ENCODE measurements at places on chromosomes 1 and 21.

GRCh38 chr1:53462193-53462592 lies 3.0 kb downstream of the DMRTB1 start:
- peaks cover 4% of the 10 kb centered on the region for H3K27me3 ChIP-seq
- no peak overlapping the region for H3K4me3 ChIP-seq
- H3K27ac ChIP-seq, result no peak overlapping the region
- no peak for DNase-seq
- no peaks in the 10 kb centered on the region for H3K36me3 ChIP-seq

- no peak for DNase-seq
- no peaks in the 10 kb centered on the region for H3K4me1 ChIP-seq
- no peak overlapping the region for H3K4me3 ChIP-seq
- H3K27me3 ChIP-seq, result no peaks in the 10 kb centered on the region
- no peaks in the 10 kb centered on the region for H3K36me3 ChIP-seq
Observed at GRCh38 chr1:237205400-237206064, 163.5 kb downstream of the RYR2 start.

DNA sequence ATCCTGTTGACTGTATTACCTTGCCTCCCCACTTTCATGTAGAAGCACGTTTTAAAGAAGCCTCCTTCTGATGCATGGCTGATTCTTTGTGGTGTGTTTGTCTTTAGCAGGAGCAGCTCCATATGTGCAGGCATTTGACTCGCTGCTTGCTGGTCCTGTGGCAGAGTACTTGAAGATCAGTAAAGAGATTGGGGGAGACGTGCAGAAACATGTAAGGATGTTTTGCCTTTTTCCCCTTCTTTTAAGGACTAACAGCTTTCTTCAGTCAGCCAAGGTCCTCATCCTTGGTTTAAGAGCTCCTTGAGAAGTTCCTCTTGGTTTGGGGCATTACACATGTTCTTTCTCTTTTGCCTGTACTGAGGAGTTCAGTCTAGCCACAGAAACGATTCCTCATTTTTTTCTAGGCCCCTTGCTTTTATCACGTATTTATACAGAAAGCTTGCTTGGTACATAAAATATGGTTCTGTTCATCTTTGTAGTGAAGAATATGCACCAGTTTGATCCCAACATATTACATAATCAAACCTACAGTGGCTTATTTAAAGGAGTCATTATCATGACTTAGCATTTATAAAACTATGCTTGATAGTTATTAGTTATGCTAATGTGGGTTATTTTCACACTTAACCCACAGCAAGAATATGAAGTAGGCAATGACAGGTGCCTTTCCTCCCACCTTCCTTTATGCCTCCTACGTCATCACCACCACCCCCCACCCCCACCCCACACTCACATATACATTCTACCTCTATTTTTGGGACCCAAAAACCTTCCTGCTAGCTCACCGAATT lies 19.6 kb downstream of the CAP1 start:
- no peaks in the 10 kb centered on the region for H3K27me3 ChIP-seq
- H3K27ac ChIP-seq, result peak overlapping the region; percentile 93
- DNase-seq, result no peak
- H3K4me1 ChIP-seq, result peaks cover 87% of the 10 kb centered on the region
- H3K4me3 ChIP-seq, result peak overlapping the region; percentile 57
- H3K36me3 ChIP-seq, result peaks cover 82% of the 10 kb centered on the region

DNA sequence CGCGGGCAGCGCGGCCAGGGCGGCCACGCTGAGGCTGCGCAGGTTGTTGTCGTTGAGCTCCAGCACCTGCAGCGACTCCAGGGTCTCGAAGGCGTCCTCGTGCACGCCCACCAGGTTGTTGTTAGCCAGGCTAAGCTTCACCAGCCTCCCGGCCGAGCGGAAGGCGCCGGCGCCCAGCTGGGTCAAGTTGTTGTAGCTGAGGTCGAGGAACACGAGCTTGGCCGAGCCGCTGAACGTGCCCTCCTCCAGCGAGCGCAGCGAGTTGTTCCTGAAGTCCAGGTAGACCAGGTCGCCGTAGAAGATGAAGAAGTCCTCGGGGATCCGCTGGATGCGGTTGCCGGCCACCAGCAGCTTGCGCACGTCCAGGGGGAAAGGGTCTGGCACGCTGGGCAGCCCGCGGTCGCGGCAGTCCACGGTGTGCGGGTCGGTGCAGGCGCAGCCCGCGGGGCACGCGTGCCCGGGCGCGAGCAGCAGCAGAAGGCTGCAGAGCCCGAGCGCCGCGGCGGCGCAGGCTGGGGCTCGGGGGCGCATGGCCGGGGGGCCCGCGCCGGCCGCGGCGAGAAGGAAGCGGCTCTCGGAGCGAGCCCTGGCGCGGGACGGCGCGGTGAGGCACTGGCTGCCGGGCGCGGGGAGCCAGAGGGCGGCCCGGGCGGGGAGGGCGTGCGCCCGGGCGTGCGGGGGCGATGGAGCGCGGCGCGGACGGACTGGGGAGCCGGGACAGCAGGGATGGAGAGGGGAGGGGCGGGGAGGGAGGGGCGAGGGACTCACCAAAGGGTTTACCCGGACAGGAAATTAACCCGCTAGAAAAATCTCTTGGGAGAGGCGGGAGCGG lies 524 bp downstream of the LRRC38 start:
- H3K27me3 ChIP-seq, result peaks cover 44% of the 10 kb centered on the region
- H3K27ac ChIP-seq, result no peak overlapping the region
- no peak for DNase-seq
- no peaks in the 10 kb centered on the region for H3K36me3 ChIP-seq

- no peaks in the 10 kb centered on the region for H3K4me1 ChIP-seq
- H3K36me3 ChIP-seq, result no peaks in the 10 kb centered on the region
- no peak overlapping the region for H3K4me3 ChIP-seq
- H3K27me3 ChIP-seq, result no peaks in the 10 kb centered on the region
- H3K27ac ChIP-seq, result no peak overlapping the region
- DNase-seq, result no peak
Observed at GRCh38 chr1:9340172-9340854, 47.6 kb downstream of the SPSB1 start.

GRCh38 chr1:13921190-13921589 lies 221.2 kb downstream of the PRDM2 start:
- no peak for DNase-seq
- peaks cover 14% of the 10 kb centered on the region for H3K27me3 ChIP-seq
- H3K27ac ChIP-seq, result no peak overlapping the region
- H3K4me1 ChIP-seq, result no peaks in the 10 kb centered on the region
- no peaks in the 10 kb centered on the region for H3K36me3 ChIP-seq

DNA sequence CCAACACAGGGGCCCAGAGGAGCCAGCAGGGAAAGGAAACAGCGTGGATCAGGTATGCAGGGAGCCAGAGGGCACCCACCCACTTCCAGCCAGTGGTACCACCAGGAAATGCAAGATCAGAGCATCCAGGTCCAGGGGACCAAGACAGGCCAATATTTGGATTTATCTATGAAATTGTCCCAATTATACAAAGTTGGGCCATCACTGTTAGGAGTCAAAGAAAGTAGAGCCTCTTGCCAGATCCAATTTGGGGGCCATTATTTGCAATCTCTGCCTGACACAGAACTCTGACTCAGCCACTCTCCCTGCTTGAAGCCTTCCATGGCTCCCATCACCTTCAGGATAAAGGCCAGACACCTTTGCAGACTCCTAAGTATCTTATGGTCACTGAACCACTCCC lies 21.1 kb upstream of the TAS1R2 start:
- DNase-seq, result no peak

- H3K27ac ChIP-seq, result no peak overlapping the region
- H3K4me1 ChIP-seq, result no peaks in the 10 kb centered on the region
- H3K36me3 ChIP-seq, result no peaks in the 10 kb centered on the region
- H3K27me3 ChIP-seq, result peaks cover 14% of the 10 kb centered on the region
- DNase-seq, result no peak
Observed at GRCh38 chr1:100703716-100704115, 15.8 kb upstream of the VCAM1 start.

GRCh38 chr1:230327892-230328284 lies 98.2 kb downstream of the PGBD5 start:
- no peaks in the 10 kb centered on the region for H3K27me3 ChIP-seq
- DNase-seq, result no peak
- peaks cover 2% of the 10 kb centered on the region for H3K4me1 ChIP-seq
- H3K36me3 ChIP-seq, result no peaks in the 10 kb centered on the region
- H3K27ac ChIP-seq, result no peak overlapping the region
- no peak overlapping the region for H3K4me3 ChIP-seq

GRCh38 chr21:36237441-36237840 lies 80.8 kb downstream of the DOP1B start:
- H3K27me3 ChIP-seq, result no peaks in the 10 kb centered on the region
- peaks cover 23% of the 10 kb centered on the region for H3K4me1 ChIP-seq
- no peak overlapping the region for H3K4me3 ChIP-seq
- H3K36me3 ChIP-seq, result peaks cover 28% of the 10 kb centered on the region

- H3K4me1 ChIP-seq, result no peaks in the 10 kb centered on the region
- H3K4me3 ChIP-seq, result no peak overlapping the region
- H3K27me3 ChIP-seq, result no peaks in the 10 kb centered on the region
- no peaks in the 10 kb centered on the region for H3K36me3 ChIP-seq
Observed at GRCh38 chr1:216183454-216183853, 239.8 kb downstream of the USH2A start.

DNA sequence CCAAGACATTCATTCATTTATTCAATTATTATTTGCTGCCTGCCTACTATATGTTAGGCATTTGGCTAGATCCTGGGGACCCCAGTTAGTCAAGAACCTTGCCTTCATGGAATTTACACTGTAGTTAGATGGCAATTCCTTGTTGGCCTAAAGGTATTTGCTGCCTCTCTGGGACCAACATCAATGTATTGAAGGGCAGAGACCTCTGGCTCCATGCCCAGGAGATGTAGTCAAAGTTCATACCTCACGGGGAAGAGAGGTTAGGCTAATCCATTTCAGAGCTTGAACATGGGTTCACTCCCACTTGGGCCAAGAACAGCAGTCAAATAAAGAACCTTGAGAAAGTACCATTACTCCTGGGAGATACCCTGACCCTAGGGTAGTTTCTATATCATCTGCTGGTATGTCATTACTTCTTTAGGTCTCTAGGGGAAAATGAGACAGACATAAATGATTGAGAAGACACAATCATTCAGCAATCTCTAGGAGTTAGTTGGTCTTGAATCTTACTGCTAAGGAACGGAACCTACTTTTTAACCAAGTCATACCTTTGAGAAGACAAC lies 32.0 kb downstream of the SORT1 start:
- no peak overlapping the region for H3K27ac ChIP-seq
- peaks cover 2% of the 10 kb centered on the region for H3K36me3 ChIP-seq
- H3K27me3 ChIP-seq, result peaks cover 34% of the 10 kb centered on the region
- H3K4me3 ChIP-seq, result no peak overlapping the region
- H3K4me1 ChIP-seq, result peaks cover 14% of the 10 kb centered on the region

- H3K27me3 ChIP-seq, result peaks cover 17% of the 10 kb centered on the region
- no peak for DNase-seq
- H3K4me1 ChIP-seq, result peaks cover 14% of the 10 kb centered on the region
- H3K4me3 ChIP-seq, result no peak overlapping the region
- H3K36me3 ChIP-seq, result peaks cover 2% of the 10 kb centered on the region
- no peak overlapping the region for H3K27ac ChIP-seq
Observed at GRCh38 chr1:85087659-85088407, 39.5 kb upstream of the MCOLN3 start.

- H3K36me3 ChIP-seq, result no peaks in the 10 kb centered on the region
- H3K27ac ChIP-seq, result no peak overlapping the region
- DNase-seq, result no peak
Observed at GRCh38 chr21:30234643-30235042, 18.7 kb upstream of the CLDN8 start.

GRCh38 chr1:60126723-60127122 lies 53.2 kb upstream of the C1orf87 start:
- no peaks in the 10 kb centered on the region for H3K36me3 ChIP-seq
- H3K27ac ChIP-seq, result no peak overlapping the region
- no peak overlapping the region for H3K4me3 ChIP-seq
- no peak for DNase-seq
- H3K27me3 ChIP-seq, result no peaks in the 10 kb centered on the region

DNA sequence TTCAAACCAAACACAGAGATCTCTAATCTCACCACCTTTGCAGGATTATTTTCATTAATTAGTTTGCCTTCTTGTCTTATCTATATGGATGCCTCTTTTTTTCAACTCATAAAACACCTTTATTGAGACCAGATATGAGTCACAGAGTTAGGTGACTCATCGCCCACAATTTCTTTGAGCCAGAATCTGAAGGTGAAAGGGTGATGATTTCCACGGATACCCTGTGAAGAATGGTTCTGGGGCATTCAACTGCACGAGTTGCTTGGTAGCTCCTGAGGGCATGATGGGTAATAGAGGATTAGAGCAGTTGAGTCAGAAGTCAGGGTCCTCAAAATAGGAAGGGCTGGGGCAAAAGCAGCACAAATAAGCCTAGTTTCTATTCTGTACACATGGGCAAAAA lies 128.2 kb downstream of the TBX19 start:
- H3K4me1 ChIP-seq, result peaks cover 42% of the 10 kb centered on the region
- DNase-seq, result peak; percentile 67
- H3K4me3 ChIP-seq, result peak overlapping the region; percentile 2
- no peaks in the 10 kb centered on the region for H3K27me3 ChIP-seq

DNA sequence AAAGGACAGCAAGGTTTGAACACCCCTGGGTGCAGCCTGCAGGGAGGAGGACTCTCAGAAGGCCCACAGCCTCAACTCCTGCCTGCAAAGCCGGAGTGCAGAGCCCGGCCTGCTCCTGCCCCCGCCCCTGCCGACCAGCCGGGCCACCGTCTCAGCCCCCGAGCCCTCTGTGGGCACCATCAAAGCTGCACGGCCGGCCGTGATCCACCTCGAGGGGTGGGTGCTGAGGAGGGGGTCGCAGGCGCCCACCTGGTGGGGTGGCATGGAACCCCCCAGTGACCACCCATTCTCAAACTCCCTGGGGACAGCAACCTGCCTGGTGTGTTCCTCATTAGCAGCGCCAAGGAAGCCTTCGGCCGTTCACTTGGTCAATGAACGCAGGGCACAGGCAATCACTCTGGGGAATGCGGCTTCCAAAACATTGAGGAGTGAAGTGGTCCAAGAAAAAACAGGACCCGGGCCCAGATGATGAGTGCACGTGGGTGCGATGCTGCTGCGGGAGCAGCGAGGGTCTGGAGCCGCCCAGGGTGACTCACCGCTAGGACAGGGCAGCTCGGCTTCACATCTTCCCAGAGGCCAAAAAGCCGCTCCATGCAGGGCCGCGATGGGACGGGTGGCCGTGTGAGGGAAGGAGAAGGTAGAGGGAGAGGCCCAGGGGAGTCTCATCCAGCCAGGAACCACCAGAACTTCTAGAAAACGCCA lies 157.6 kb downstream of the NPHP4 start:
- no peak overlapping the region for H3K27ac ChIP-seq
- H3K4me1 ChIP-seq, result peaks cover 2% of the 10 kb centered on the region
- H3K27me3 ChIP-seq, result no peaks in the 10 kb centered on the region

Measured in activated CD4-positive, alpha-beta T cell treated with anti-CD3 and anti-CD28 coated beads, Interleukin-2, amount 10 ng/mL, durations not matched to agents 7 days and 5 days (primary cell).